ENCODE measurements at places on chromosomes 2 and 18.
A peak's percentile ranks its signal among the peaks of the same experiment; 100 is the strongest.

DNA sequence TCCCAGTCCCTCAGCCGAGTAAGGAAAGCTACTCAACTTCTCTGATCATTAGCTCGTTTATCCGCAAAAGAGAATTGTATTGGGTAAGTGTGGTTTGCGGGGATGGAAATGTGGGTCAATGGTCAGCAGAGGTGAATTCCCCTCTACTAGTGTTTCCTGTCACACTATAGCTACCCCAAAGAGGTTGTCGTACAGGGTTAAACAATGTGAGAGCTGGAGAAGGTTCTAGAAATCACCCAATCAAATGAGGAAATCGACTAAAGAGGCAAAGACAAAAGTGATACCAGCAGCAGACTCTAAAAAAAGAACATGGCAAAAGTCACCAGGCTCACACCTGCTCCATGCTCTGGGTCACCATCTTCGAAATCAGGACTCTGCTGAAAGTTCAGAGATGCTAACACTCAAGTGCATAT lies 144.7 kb upstream of the ITGA4 start:
- no peak for DNase-seq

- DNase-seq, result no peak
Observed at GRCh38 chr2:90207454-90208058, 1516.1 kb downstream of the RPIA start.

- no peak for DNase-seq
Observed at GRCh38 chr18:303011-303410, 35.2 kb upstream of the THOC1 start.

DNA sequence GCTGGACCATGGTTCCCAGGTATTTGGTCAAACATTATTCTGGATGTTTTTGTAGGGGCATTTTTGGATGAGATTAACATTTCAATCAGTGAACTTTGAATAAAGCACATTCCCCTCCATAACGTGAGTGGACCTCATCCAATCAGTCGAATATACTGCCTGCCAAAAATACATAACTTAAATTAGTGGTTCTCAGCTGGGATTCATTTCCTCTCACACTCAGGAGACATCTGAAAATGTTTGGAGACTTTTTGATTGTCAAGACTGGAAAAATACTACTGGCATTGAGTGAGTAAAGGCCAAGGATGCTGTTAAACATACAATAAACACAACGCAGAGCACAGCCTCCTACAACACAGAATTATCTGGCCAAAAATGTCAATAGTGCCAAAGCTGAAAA lies 198.2 kb downstream of the MYO1B start:
- no peak for DNase-seq

- no peak for DNase-seq
Observed at GRCh38 chr2:162127422-162127821, 24.6 kb downstream of the GCG start.

DNA sequence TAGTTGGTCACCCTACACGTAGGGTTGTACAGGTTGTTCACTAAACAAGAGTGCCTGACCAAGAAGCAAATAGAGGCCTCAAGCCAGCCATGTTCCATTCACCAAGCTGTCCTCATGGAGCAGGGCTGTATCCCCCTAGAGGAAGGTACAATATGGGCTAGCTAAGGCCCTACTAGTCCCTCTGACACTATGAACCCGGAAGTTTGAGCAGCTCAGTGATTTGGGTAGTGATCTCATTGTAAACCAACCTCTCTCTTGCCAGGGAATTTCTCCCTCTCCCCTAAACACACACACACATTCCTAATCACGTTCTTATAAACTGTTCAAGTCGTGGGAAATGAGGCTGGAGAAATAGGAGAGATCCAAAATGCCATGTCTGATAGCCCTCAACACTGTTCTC lies 6.7 kb upstream of the CYS1 start:
- no peak for DNase-seq

GRCh38 chr18:24741965-24742724 lies 281.7 kb downstream of the HRH4 start:
- no peak for DNase-seq

- DNase-seq, result no peak
Observed at GRCh38 chr18:40607542-40608148, 1347.4 kb upstream of the PIK3C3 start.

DNA sequence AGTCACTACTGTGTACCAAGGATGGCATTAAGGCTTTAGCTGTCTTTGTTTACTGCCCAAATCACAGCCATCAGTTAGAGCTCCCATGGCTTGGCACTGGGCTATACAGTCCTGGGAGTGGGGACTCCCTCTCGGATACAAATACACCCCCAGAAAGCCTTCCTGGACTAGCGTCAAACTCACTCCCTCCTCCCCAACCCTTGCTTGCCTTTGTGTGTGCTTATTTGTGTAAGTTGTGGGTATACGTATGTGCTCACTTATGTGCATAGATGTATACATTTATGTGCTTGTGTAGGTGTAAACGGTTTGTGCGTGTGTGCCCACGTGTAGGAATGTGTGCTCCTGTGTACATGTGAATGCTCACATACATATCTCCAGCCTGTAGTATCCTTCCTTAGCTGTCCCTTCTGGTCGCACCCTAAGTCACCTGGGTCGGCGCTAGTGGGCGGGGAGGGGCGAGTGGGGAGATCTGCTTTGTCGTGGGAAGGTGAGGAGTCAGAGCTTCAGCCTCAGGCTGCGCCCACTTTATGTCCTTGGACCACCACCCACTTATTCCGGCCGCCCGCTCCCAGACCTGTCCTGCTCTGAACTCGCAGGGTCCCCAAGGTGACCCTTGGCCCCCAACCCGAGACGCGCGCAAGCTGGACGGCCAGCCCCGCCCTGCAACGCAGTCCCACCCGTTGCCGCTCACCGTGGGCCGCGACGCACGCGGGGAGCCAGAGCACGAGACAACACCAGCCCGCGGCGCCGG lies 461 bp downstream of the PRADC1 start:
- DNase-seq, result no peak

- DNase-seq, result no peak
Observed at GRCh38 chr2:160993654-160994061, 166.6 kb upstream of the TANK start.

DNA sequence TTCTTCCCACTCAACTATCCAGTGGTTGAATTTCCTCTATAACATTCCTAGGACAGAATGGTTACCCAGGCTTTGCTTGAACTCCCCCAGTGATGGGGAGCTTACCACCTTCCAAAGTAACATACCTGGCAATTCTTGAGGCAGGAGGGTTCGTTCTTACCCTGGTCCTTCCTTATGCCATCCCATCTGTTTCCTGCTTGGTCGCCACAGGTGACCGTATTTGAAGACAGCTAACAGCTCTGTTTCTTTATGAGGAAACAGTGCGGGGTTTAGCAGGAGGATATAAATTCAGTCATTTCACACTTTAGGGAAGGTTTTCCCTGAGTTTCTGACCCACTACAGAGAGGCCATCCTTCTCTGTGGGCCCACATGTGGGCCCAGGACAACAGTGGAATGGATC lies 42.6 kb downstream of the FOSL2 start:
- no peak for DNase-seq

DNA sequence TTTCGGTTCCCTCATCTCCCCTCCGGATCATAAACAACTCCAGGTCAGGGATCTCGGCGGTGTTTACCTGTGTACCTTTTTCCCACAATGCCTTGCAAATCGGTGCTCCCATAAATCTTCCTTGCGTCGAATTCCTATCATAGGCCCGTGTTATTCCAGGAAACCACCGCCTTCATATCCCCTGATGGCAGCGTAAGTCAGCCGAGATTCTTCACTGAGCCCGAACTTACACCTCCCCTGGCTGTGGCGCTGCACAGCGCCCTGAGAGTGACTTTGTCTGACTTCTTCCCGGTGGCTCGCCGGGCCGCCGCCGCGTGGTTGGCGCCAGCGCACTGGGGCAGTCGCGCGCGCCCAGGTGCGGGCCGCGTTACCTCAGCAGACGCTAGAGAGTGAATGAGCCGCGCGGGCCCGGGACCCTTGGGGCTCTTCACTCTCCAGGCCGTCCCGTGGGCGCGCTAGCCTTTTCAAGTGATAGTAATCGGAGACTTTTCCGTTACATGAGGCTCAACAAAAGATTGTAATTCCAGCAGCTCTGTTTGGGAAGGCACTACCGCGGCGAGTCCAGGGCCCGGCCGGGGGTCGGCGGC lies 101.6 kb downstream of the SPTBN1 start:
- peak; percentile 56 for DNase-seq

DNA sequence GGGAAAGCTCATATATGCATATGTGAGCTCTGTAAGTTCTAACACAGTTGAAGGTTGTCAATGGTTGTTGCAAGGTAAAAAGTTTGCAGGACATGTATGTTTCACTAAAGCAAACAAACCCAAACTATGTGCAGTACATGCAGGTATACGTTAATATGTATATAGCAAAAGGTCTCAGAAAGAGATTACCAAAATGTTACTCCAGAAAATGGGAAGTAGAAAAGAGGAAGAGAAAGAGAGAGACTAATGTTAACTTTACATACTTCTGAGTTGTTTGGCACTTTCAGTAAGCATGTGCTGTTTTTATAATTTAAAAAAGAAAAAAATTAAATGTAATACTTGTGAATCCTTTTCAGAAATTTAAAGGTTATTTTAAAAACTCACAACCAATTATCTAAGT lies 32.8 kb upstream of the PEX13 start:
- no peak for DNase-seq

DNA sequence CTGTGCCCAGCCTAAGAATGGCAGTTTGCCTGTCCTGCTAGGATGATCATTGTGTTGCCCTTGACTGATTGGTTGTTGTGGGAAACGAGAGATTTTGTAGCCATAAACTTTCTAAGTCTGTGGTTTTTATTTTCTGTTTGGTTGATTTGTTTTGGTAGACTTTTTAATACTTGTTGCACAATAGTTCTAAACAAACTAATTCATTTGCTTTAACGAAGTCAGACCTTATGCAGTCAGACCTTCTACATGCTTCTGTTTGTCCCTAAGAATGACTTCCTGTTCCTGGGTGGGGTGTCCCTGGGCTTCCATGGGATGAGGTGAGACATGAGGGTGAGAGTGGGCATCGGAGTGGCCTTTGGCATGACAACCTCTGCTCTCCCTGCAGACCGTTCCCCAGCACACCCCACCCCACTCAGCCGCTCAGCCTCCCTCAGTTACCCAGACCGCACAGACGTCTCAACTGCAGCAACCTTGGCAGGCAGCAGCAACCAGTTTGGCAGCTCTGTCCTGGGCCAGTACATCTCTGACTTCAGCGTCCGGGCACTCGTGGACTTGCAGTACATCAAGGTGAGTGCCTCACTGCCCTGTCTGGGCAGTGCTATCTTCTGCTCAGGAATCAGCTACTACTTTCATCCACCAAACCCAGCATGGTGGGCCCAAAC lies 7.8 kb upstream of the CNNM3 start:
- DNase-seq, result no peak

DNA sequence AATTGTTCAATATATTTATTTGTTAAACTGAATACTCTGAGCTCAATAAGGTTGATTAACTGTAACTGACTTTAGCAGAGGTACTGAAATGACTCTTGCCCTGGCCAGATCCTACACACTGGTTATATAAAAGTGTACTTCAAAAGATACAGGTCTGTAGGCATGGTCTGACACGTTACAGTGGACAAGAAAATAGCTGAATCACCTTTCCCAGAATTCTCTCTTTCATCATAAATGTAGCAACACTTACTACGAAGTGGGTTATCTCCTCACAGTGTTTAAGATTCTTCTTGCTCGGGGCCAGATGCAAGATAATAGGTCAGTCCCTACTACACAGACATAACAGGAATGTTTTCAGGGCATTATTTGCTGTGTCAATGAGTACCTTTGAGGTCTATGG lies 107.0 kb upstream of the ZC3H15 start:
- no peak for DNase-seq

DNA sequence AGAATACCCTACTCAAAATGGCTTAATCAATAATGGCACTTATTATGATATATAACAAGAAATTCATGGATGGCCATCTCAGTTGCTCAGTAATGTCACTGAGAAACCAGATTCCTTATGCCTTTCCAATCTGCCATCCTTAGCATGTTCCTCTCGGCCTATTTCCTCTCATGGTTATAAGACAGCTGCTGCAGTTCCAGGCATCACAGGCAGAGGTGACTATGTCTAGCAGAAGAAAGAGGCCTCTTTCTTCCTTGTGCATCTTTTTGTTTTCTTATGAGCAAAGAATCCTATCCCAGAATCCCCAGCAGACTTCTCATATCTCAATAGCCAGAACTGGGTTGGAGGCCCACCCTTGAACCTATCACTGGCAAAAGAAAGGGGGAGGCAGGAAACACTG lies 310.6 kb upstream of the SPRED2 start:
- no peak for DNase-seq

GRCh38 chr2:180891360-180891759 lies 89.0 kb upstream of the UBE2E3 start:
- no peak for DNase-seq

DNA sequence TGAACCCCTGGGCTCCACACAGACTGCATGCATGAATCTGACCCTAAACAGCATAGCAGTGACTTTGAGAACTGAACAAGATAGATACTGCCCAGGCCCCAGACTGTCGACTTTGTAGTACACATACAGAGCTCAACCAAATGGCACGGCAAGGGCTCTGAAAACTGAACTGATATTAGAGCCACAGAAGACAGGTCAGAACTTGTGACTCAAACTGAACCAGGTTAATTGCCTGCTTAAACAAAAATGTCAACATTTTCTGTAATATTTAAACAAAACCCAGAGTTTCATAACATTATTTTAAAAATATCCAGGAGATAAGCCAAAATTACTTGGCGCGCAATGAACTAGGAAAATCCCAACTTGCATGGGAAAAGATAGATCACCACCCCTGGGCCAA lies 260.3 kb downstream of the TPGS2 start:
- no peak for DNase-seq

DNA sequence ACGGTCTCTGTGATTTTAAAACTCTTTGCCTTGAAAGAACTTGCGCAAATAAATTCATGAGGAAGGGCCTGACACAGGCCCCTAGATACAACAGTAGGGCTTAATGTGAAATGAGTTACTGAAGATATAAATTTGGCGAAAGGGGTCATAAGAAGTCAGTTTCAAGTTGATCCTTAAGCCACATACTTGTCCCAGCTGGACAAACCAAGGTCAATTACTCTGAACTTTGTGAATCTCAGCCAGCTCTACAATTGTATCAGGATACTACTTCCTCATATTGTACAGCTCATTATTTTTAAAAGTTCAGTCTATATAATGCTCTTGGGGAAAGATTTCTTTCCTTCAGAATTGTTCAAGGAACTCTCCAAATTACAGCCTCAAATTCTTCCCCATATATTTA lies 432.8 kb downstream of the METTL4 start:
- no peak for DNase-seq

DNA sequence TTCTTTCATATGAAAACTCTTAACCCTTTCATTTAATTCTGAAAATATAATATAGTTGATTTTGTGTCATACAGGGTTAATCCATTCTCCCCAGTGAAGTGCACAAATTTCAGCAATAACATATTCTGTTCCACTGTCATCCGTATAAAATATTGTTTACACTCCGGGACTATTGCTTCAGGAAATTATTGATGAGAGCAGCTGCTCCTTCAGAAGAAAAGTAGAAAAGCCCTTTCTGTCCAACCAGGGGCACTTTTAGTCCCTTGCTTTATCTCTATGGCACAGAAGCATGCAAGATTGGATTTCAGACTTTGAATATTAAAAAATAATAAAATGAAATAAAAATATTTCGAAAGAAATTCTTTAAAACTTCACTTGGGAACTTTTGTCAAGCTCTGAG lies 535.7 kb upstream of the SLC39A10 start:
- DNase-seq, result no peak

GRCh38 chr2:241632478-241633325 lies 4.3 kb downstream of the THAP4 start:
- no peak for DNase-seq
